Gastrocnemius medialis (tissue), 4 donors: ENCODE measurements at places on chromosomes 4 and X. TPM values are rescaled to one million over a fixed set of nuclear protein-coding genes. Genes with fewer than 3 reads are reported as not detected.
A peak's percentile ranks its signal among the peaks of the same experiment; 100 is the strongest.

DNA sequence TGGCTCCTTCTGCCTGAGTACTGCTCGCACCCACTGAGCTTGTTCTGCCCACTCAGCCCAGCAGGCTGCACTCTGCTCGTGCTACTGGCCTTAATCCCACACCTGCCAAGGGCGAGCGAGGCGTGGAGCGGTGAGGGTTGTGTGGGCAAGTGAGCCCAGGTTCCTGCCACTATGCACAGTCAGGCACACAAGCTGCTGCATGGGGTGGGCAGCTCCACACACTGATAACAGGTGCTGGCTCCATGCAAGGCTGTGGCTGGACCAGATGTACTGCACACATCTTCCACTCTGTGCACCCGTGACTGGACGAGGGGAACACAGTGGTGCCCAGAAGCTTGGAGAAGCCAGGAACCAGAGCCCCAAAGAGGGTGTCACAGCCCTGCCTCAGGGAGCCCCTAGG is 184.3 kb upstream of the NUDT6 start:
- H3K4me1 ChIP-seq, result peaks cover 11% of the 10 kb centered on the region
- no peak overlapping the region for H3K27ac ChIP-seq
- H3K4me3 ChIP-seq, result no peak overlapping the region
- no peaks in the 10 kb centered on the region for H3K27me3 ChIP-seq
- DNase-seq, result no peak

- H3K4me3 ChIP-seq, result no peak overlapping the region
- no peak overlapping the region for H3K27ac ChIP-seq
- no peaks in the 10 kb centered on the region for H3K27me3 ChIP-seq
- no peaks in the 10 kb centered on the region for H3K4me1 ChIP-seq
- DNase-seq, result no peak
These were observed 81.7 kb downstream of the MAD2L1 start for GRCh38 chr4:119984996-119985395.

The NDNF gene
- total RNA-seq, result 2.6 TPM

The GLRA2 gene
- total RNA-seq, result not detected

The TMPRSS11E gene
- total RNA-seq, result not detected

The SPANXC gene
- total RNA-seq, result not detected

- H3K27me3 ChIP-seq, result no peaks in the 10 kb centered on the region
- peaks cover 10% of the 10 kb centered on the region for H3K4me1 ChIP-seq
- no peaks in the 10 kb centered on the region for H3K36me3 ChIP-seq
These were observed 50.5 kb downstream of the ADGRA3 start for GRCh38 chr4:22465349-22465748.

DNA sequence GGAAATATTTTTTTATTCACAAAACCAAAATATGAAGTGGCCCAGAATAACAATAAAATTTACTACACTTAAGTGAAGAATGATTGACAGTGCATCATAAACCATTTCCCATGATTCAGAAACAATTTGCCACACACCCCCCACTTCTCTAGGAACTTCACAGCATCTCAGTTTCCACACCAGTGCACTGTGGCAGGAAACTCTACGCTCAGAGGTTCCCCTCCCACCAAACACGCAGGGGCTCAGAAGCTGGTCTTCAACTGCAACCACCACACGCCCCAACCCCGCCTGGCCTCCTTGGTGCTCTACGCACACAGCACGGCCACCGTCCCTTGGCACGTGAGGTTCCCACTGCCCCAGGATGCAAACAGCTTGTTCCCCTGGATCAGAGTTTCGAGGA is 63.7 kb downstream of the ZFYVE28 start:
- H3K4me1 ChIP-seq, result peaks cover 9% of the 10 kb centered on the region
- no peak overlapping the region for H3K27ac ChIP-seq
- H3K4me3 ChIP-seq, result no peak overlapping the region
- DNase-seq, result no peak

DNA sequence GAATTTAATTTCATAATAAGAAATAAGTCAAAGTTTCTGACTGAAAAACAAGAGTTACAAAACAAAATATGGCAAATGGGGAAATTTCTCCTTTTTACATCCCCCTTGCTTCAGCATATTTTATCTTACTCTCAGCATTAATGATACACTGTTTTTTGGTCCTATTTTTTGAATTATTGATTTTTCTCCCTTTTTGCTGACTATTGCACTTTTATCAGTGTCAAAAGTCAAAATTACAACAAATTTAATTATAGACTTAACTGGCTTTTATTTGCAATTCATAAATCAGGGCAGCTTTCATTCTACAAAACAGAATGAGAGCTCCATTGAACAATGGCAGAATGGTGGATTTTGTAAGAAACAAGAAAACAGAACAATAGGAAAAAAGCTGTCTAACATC is 901.9 kb downstream of the FAT4 start:
- no peaks in the 10 kb centered on the region for H3K27me3 ChIP-seq
- H3K4me3 ChIP-seq, result no peak overlapping the region
- H3K27ac ChIP-seq, result no peak overlapping the region
- no peak for DNase-seq

DNA sequence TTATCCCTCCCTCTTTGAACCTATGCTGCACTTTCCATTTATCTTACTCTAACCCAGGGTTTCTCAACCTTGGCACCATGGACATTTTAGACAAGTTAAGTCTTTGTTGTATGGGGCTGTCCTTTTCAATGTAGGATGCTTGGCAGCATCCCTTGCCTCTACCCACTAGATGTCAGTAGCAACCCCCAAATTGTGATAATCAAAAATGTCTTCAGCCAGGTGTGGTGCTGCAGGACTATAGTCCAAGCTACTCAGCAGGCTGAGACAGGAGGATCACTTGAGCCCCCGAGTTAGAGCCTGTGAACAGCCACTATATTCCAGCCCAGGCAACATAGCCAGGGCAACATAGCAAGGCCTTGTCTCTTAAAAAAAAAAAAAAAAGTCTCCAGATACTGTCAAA is 7.0 kb downstream of the LRCH2 start:
- H3K36me3 ChIP-seq, result no peaks in the 10 kb centered on the region
- no peaks in the 10 kb centered on the region for H3K27me3 ChIP-seq
- no peak overlapping the region for H3K4me3 ChIP-seq
- no peak for DNase-seq

The FAM184B gene
- 0.53 TPM for total RNA-seq

GRCh38 chrX:133745349-133745748 is 240.0 kb downstream of the GPC3 start:
- no peak overlapping the region for H3K4me3 ChIP-seq
- no peak overlapping the region for H3K27ac ChIP-seq
- H3K4me1 ChIP-seq, result no peaks in the 10 kb centered on the region
- no peaks in the 10 kb centered on the region for H3K36me3 ChIP-seq

DNA sequence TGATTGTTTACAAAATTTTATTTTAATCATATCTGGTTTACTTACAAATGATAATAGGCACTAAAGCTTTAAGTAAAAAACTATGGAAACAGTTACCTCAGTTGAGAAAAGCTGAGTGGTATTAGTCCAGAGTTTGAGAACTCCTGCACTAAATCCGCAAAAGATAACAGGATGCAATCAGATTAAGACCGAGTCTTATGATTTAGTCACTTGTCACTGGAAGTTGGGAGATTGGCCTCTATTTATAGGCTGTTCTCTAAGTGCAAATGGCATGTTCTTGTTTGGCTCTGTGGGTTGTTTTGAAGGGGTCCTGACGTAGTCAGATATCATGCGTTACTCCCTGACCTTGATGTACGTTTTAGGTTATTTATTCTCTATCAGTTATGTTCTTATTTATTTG is 6.3 kb downstream of the GPAT3 start:
- H3K27me3 ChIP-seq, result no peaks in the 10 kb centered on the region
- no peaks in the 10 kb centered on the region for H3K36me3 ChIP-seq
- H3K4me1 ChIP-seq, result peaks cover 48% of the 10 kb centered on the region
- H3K4me3 ChIP-seq, result no peak overlapping the region
- peak; percentile 18 for DNase-seq
- H3K27ac ChIP-seq, result peak overlapping the region; percentile 99

The ZFYVE28 gene
- 1.8 TPM for total RNA-seq

The GAGE12J gene
- not detected for total RNA-seq

The GLUD2 gene
- total RNA-seq, result 0.51 TPM

The UGT2A1 gene
- not detected for total RNA-seq

DNA sequence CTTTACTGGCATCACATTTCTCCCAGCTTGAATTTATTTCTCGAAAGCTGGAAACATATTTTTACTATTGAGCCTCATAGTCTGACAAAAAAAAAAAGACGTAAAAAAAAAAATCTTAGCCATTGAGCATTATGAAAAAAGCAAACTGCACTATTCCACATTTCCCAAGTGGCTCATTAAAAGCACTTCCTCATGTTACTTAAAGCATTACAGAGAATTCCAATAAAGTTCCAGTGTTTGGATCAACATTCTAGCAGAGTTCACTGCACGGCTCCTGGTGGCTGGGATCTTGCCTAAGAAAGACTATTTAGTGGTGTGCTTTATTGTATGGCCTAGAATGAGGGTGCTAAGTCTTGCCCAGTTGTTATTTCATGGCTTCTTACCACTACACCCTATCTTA is 476.2 kb downstream of the PPARGC1A start:
- H3K4me3 ChIP-seq, result no peak overlapping the region
- DNase-seq, result no peak
- no peak overlapping the region for H3K27ac ChIP-seq
- H3K4me1 ChIP-seq, result peaks cover 5% of the 10 kb centered on the region
- H3K36me3 ChIP-seq, result no peaks in the 10 kb centered on the region
- no peaks in the 10 kb centered on the region for H3K27me3 ChIP-seq

The MXRA5 gene
- total RNA-seq, result 0.02 TPM

The SLC49A3 gene
- 1.6 TPM for total RNA-seq

DNA sequence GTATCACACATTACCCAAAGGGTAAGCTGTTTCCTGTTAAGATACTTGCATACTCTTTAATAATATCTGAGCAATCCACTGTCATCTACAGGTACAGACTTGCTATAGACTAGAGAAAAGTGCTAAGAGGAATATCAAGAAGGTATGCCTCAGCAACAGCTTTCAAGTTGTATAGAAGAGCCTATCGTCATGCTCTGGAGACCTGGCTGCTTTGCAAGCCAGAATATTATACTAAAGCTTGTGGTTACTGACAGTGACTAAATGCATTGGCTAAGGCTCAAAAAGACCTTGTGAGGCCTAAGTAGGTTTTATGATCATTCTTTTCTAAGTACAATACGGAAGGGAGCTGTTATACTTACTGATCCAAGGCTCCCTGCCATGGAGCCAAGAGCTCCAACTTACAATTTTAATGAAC is 11.3 kb downstream of the LAMP2 start:
- no peak overlapping the region for H3K4me3 ChIP-seq
- H3K4me1 ChIP-seq, result peaks cover 47% of the 10 kb centered on the region
- peak overlapping the region; percentile 97 for H3K27ac ChIP-seq
- H3K36me3 ChIP-seq, result peaks cover 6% of the 10 kb centered on the region
- no peak for DNase-seq

The FOXR2 gene
- not detected for total RNA-seq

The FRMD7 gene
- not detected for total RNA-seq

GRCh38 chr4:11663114-11663513 is 234.4 kb upstream of the HS3ST1 start:
- no peaks in the 10 kb centered on the region for H3K36me3 ChIP-seq
- no peak overlapping the region for H3K27ac ChIP-seq
- no peaks in the 10 kb centered on the region for H3K4me1 ChIP-seq
- no peak for DNase-seq
- H3K4me3 ChIP-seq, result no peak overlapping the region
- H3K27me3 ChIP-seq, result no peaks in the 10 kb centered on the region

GRCh38 chr4:123940604-123941003 is 544.0 kb downstream of the SPRY1 start:
- no peaks in the 10 kb centered on the region for H3K27me3 ChIP-seq
- no peak overlapping the region for H3K4me3 ChIP-seq
- H3K4me1 ChIP-seq, result peaks cover 5% of the 10 kb centered on the region
- DNase-seq, result no peak
- H3K27ac ChIP-seq, result no peak overlapping the region

DNA sequence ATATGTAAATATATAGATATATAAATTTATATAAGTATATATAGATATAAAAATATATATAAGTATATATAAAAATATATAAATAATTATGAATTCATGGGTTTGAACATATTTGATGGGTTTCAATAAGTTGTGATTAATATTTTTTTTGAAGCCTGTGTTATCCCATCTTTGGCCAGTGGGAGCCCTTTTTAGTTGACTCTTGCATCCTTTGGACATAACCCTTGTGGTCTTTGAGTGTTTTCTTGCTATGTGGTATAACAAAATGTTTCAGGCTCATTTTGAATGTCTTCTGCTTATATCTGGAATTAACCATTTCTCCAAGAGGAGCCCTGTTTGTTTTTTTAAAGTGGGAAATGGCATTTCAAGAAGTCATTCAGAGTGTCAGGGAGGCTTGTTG is 15.2 kb downstream of the SNX25 start:
- no peaks in the 10 kb centered on the region for H3K27me3 ChIP-seq
- no peak for DNase-seq
- H3K27ac ChIP-seq, result no peak overlapping the region
- H3K4me3 ChIP-seq, result no peak overlapping the region
- peaks cover 10% of the 10 kb centered on the region for H3K4me1 ChIP-seq

The FHDC1 gene
- 0.29 TPM for total RNA-seq

DNA sequence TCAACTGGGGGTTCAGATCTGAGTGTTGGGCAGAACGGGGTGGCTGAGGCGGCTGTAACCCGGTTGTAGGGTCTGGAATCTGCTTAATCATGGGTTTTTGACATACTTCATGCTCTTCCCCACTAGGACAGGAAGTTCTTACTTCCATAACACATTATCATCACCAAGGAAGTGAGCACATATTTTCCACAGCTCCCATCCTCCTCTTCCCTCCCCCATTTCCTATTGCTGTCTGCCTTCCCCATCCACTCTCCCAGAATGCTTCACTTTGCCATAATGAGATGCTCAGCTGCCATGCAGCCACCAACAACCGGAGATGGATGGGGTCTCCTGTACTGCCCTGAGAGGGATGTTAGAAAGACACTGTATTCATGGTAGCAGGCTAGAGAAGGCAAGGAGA is 6.4 kb upstream of the DCUN1D4 start:
- no peaks in the 10 kb centered on the region for H3K27me3 ChIP-seq
- H3K27ac ChIP-seq, result no peak overlapping the region
- no peaks in the 10 kb centered on the region for H3K4me1 ChIP-seq
- H3K4me3 ChIP-seq, result no peak overlapping the region
- no peak for DNase-seq

The GPAT3 gene
- total RNA-seq, result 22.6 TPM

The ENPP6 gene
- total RNA-seq, result 0.07 TPM

The CXCL1 gene
- 2.7 TPM for total RNA-seq

The NDP gene
- total RNA-seq, result not detected

GRCh38 chr4:73583666-73584065 is 36.6 kb downstream of the RASSF6 start:
- no peak overlapping the region for H3K27ac ChIP-seq
- H3K36me3 ChIP-seq, result no peaks in the 10 kb centered on the region
- H3K4me1 ChIP-seq, result no peaks in the 10 kb centered on the region
- H3K4me3 ChIP-seq, result no peak overlapping the region

DNA sequence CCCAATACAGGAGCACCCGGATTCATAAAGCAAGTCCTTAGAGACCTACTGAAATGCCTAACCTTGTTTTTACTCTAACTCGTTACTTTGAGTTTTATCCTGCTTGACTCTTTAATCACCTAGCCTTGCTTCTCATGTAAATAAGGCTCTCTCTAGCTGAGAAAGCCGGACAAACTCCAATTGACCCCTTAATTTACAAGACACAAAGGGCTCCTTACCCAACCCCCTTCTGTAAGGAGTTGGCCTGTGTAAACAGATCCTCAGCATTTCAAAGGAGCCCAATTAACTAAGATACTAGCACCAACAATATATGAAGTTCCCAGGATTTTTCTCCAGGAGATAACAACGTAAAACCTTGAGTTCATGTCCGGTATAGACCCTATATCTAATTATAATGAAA is 61.7 kb downstream of the CT47B1 start:
- no peaks in the 10 kb centered on the region for H3K4me1 ChIP-seq
- H3K4me3 ChIP-seq, result no peak overlapping the region
- H3K27me3 ChIP-seq, result no peaks in the 10 kb centered on the region
- H3K36me3 ChIP-seq, result no peaks in the 10 kb centered on the region
- no peak for DNase-seq
